ENCODE measurements at places on chromosomes 7 and 10. TPM values are rescaled to one million over a fixed set of nuclear protein-coding genes. Genes with fewer than 3 reads are reported as not detected.

DNA sequence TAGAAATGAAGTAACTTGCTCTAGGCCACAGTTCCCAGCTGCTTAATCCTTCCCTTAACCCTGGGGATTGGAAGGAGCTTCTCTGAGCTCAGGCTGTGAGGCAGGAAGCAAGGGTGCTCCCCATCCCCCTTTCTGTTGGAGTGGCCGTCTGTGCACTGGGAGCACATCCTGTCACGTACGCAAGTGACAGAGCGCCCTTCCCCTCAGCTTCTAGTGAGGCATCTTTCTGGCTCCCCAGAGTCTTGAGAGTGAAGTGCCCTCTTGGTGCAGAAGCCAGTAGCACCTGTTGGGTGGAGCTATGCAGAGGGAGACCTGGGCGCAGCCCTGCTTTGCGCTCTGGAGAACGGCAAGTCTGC lies 47.8 kb downstream of the SHH start:
- no peak for DNase-seq

DNA sequence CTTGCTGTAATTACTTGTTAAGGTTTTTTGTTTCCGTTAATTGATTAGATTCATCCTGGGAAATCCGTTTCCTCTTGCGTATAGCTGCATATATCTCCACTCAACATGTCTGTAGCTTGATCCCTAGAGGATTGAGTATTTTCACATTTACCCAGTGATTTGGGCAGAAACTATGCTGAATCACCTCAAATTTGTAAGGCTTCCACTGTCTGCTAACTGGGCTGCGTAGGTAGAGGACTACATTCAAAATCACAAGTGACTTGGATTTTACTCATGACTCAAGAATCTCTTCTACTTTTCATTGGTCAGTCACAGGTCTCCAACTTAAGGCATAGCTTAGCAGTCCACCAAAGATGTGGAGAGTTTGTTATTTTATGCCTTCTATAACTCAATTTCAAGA lies 141.8 kb downstream of the POLR1F start:
- DNase-seq: no peak

AKR1C2 gene
- polyA plus RNA-seq: 13.2 TPM

GAD2 gene
- not detected for polyA plus RNA-seq

DNA sequence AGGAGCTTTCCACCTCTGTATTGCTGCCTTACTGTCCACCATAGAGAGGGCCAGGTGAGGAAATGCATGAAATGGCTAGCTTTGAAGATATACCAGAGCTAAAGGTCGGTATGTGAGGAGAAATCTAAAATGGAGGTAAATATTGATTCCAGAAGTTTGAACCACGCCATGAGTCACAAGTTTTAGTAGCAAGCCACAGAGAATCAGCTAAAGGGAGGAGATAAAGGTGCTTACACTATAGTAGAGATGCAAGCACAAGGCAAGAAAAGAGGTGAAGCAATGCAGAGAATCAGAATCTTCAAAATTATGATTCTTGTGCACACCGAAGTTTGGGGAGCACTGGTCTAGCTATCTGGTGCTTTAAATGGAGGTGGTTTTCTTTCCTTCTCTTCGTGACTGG lies 3.0 kb upstream of the GSAP start:
- no peak for DNase-seq

DNA sequence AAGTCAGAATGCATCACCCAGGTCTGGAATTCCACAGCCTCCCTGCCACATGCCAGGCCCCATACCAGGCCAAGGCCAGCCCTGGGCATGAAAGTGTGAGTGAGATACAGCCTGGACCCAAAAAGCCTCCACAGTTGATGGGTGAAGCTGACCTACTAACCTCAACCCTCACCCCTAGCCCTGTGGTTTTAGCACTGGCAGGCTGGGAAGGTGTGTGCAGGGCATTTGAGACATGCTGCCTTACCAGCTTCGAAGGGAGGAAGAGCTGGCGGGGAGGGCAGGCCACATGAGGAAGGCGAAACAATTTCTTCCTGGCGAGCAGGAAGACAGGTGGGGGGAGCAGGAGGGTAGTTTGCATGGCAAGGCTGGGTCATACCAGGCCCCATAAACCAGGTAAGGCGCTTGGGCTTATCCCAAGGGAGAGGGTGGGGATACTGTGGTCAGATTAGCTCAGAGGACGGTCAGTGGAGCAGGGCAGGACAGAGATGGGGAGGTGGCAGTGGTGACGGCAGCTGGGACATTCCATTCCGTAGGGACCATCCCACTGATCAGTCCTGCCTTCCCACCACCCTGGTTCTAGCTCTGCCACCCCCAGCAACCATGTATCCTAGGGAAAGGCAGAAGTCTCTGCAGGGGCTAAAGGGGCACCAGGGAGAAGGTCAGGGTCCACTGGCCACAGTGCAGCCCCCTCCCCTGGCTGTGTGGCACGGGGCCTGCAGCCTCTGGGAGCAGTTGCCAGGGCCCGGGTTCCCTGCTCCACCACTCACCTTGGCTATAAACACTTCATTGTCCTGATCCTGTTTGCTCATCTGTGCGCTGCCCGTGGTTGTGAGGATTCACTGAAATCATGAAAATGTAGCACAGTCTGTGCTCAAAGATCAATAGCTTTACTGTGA lies 155.8 kb downstream of the NRF1 start:
- no peak for DNase-seq

FZD1 gene
- 15.3 TPM for polyA plus RNA-seq

- no peak for DNase-seq
These were observed 229.2 kb downstream of the TCERG1L start for GRCh38 chr10:131082201-131082850.

GRCh38 chr10:78765726-78766335 lies 302.9 kb upstream of the ZMIZ1 start:
- DNase-seq: no peak

DNA sequence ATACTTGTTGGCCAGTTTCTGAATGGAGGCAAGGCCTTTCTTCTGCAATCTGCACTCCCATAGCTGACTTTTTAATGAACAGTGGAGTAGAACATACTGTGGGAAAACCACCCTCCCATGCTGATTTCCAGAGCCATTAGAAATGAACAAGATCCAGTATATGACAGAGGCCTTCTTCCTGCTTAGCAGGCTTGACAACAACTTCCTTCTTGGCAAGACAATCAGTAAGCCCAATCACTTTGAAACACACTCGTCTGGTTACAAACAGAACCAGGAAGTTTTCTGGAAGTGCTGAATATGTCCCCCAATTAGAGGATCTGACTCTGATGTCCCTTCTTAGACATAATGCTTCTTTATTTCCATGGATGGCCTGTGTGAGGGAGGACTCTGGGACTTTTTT lies 103.4 kb downstream of the SAMD9 start:
- peak; percentile 49 for DNase-seq

DNA sequence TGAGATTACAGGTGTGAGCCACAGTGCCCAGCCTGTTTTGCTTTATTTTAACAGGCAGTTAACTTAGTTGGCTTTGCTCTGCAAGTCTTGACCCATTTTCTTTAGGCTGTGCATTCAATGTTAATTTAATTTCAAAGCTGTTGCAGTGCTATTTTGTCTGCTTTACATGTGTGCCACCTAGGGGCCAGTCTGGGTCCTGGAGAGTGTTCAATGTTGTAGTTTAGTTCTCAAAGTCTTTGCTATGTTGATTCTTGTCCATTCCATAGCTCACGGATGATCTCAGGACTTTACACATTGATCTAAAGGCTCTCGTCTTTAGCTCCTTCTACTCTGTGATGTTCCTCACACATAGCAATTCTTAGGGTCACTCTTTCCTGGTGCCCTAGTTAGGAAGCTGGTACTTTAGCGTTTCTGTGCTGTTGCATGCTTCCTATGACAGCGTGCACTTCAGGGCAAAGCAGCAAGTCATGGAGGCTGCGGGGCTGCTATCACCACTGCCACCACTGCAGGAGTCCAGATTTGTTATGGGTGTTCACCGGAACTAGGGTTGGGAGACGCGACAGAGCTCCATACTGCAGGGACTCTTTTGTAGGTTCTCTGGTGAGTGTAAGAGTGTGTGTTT lies 16.4 kb upstream of the ABCA13 start:
- DNase-seq: no peak

HMX3 gene
- polyA plus RNA-seq: not detected

GRCh38 chr7:72429316-72429715 lies 17.2 kb upstream of the CALN1 start:
- no peak for DNase-seq

DNA sequence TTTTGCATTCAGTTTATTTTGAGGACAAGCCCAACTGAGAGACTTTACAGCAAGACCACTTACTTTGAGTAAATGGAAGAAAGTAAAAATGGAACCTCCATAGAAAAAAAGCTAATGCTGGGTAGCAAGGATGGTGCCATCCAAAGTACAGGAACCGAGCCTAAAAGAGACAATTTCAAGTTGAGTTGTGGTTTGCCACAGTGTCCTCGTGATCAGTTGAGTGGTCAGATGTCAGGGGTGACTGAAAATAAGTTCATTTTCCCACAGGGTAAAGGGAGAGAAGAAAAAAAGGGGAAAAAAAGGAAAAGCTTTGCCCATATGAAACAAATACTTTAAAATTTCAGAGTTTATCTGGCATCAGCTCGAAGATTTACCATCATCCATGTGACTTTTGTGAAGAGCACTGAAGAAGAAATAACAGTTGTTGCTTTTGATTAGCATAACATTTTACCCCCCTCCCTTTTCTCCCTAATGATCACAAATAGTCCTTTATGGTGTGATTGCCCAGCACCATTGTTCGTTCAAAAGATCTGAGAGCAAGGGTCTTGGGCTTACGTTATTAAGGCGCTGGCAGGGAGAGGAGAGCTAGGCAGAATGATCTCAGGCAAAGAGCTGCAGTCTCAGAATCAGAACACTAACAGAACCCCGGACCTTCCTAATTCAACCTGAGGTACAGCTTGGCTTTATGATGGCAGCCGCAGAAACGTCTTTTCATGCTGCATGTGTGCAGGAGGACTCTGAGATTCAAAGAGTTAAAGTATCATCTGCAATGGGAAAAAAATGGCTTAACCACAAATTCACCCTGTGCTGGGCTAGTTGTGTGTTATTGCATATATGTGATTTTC lies 338.1 kb downstream of the RNLS start:
- no peak for DNase-seq

GNB2 gene
- polyA plus RNA-seq: 152 TPM

DNA sequence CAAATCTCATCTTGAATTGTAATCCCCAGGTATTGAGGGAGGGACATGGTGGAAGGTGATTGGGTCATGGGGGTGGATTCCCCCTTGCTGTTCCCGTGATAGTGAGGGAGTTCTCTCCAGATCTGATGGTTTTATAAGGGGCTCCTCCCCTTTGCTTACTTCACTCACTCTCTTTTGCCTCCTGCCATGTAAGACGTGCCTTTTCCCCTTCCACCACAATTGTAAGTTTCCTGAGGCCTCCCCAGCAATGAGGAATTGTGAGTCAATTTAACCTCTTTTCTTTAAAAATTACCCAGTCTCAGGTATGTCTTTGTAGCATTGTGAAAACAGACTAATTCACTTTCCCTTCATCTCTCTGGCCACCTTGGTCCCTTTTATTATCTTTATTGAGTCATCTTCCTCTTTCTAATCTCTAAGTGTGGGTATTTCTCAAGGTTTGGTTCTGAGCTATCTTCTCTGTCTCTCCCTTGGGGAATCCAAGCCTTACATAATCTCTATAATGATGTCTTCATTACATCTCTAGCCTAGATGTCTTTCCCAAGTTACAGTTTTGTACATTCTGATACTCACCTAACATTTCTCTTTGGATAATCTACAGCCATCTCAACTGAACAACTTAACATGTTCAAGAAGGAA lies 99.1 kb upstream of the JCAD start:
- no peak for DNase-seq

GRCh38 chr7:1149351-1149794 lies 10.6 kb downstream of the ZFAND2A start:
- DNase-seq: no peak

- DNase-seq: no peak
These were observed 51.8 kb downstream of the RASGEF1A start for GRCh38 chr10:43214956-43215561.

SCRN1 gene
- polyA plus RNA-seq: 38.0 TPM

DNA sequence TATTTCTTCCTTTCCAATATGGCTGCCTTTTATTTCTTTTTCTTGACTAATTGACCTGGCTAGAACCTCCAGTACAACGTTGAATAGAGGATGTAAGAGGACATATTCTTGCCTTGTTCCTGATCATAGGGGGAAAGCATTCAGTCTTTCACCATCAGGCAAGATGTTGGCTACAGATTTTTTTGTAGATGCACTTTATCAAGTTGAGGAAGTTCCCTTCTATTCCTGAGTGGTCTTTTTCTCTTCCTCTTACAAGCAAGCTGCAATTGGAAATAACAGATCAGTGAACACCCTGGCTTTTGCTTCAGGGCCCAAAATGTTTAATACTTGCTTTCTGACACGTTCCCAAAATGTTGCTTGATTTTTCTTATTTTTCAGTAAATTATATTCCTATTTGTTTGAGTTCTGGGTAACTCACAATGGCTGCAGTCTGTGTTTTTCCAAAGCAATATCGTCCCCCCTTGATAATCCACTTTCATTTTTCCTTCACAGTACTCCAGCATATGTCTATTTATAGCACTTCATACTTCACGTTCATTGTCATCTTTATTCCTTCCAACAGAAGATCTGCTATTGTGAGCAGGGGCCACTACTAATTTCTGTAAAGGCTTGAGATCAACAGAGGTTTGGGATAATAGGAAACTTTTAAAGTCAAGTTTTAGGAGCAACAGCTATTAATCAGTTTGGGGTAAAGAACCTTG lies 11.7 kb downstream of the CPEB3 start:
- peak; percentile 36 for DNase-seq

DNA sequence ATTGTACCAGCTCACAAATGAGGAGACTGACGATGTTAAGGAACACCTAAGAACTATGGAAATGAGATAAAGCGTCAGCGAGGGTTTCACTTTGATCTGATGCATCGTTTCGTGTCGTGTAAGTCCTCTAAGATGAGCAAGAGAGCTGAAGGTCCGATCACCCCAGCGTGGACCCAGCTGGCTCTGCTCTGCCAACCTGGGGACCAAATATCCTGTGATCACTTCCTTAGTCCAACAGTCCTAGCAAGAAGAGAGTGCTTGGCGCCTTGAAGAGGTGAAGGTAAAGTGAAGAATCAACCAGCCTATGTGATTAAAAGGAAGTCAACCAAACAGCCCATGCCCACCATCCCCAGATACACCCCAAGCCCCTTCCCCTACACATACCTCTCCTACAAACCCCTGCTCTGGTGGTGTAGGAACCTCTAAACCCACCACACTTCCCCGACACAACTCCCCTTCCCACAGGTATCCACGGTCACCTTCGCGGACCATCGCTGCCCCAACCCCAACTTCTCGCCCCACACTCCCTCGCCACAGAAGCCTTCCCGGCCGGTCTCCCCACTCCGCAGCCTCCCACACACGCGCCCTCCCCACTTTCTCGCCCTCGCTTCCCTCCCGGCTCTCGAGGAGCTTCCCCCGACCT lies 722 bp downstream of the UPF2 start:
- peak; percentile 49 for DNase-seq

Measured in muscle of back (tissue), 13 donors.